ENCODE measurements at places on chromosomes 16 and 17.

DNA sequence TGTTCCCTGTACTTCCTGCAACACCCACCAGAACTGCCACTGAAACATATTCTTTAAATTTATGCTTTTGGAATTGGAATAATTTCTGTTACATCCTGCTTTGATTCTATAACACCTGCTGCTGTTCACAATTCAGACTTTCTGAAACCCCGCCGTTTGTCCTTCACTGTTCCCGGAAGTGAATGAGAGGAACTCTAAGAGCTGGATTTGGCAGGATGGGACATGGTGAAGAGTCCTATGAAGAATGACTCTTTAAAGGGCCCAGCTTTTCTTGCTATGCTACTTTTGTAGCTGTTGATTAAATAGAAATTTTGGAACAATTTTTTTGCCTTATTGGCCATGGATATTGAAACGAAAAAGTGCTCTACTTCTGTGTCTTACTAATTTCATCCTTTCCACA, 8.9 kb downstream of the AP2B1 start:
- DNase-seq, result no peak

GRCh38 chr16:87196231-87196630, 121.0 kb downstream of the C16orf95 start:
- DNase-seq, result no peak

- no peak for DNase-seq
Measured at GRCh38 chr16:4801051-4801961, 1.1 kb downstream of the ROGDI start.

GRCh38 chr17:4818276-4818675, 11.3 kb downstream of the PLD2 start:
- no peak for DNase-seq

GRCh38 chr17:8156246-8156992, 4.2 kb upstream of the PER1 start:
- peak; percentile 100 for DNase-seq

DNA sequence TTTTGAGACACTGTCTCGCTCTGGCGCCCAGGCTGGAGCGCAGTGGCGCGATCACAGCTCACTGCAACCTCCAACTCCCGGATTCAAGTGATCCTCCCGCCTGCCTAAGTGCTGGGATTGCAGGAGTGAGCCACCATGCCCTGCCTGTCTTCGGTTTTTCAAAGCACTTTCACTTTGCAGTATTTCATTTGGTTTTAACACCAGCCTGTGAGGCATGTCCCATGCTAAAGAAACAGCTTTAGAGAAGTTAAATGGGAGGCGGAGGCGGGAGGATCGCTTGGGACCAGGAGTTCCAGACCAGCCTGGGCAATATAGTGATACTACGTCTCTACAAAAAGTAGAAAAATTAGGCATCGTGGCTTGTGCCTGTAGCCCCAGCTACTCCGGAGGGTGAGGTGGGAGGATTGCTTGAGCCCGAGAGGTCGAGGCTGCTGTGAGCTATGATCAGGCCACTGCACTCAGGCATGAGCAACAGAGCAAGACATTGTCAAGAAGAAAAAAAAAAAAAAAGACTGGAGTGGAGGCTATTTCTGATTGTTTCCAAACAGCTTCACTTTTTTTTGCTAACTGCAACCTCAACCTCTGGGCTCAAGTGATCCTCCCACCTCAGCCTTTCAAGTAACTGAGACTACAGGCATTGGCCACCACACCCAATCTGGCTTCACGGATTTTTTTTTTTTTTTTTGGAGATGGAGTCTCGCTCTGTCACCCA, 1.3 kb downstream of the METTL23 start:
- peak; percentile 41 for DNase-seq

DNA sequence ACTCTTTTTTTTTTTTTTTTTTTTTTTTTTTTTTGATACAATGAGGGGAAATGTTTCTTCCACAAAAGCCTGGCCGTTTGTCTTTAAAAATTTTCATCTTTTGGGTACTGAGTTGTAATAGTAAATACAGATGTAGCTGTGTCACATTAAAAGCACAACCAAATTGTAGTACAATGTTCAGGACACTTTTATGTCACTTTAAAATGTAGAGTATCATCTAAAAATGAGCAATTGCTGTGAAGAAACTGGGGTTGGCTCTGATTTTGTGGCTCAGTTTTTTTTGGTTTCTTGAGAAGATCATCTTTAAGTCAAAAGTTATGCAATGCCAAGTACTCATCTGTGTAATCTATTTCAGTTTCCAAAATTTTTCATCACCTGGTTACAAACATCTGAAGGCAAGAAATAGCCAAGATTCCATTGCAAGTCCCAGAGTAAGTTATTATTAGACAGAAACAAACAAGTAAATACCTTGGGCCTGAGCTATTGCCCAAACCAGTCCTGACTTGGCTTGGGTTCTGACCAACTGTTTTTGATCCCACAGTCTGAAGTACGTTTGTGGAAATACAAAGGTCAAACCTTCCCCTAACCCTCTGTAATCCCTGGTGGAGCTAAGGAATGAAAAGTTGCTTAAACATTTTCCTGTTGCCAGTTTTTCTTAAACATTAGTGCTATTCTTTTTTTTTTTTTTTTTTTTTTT, 717.2 kb downstream of the WWOX start:
- no peak for DNase-seq

DNA sequence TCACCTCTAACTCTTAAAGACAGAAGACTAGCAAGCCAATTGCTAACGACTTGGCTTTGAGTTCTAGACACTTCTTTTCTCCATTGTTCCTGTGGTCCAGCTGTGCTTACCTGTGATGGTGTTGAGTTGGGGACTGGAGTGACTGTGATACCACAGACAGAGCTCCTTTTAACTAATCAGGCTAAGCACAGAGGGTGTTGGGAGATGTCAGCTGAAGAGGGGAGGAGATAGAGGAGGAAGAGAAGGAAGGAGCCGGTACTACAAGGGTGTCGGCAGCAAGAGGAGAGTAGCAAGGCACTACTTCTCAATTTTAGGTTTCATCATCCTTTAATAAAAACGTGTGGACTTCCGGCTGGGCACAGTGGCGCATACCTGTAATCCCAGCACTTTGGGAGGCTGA, 5.1 kb upstream of the MYO1D start:
- DNase-seq, result peak; percentile 35

DNA sequence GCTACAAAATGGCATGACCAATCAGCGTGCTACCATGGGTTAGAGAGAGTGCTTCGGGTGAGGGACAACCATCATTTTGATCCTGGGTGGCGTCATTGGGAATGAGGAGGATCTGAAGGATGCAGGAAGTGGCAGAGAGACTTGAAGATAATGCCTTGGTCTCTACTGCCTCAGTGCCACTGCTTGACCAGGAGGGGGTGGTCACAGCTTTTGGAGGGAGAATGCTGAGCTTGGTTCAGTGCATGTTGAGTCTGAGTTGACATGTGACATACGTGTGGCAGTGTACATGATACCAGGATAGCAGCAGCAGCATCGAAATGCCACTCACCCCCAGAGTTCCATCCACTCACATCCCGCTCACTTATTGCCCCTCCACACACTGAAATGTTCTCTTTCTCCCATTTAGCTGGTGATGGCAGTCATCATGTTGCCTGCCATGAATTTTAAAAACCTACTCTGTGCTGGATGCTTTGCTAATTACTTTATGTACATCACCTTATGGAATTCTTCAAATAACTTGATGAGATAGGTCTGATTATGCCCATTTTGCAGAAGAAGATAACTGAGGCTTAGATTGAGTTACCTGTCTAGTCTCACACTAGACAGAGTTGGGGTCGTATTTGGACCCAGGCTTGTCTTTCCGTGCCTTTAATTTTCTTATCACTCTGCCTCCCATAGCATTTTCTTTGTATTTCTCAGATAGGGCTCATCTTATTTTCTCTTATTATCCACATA, 36.7 kb downstream of the ARSG start:
- no peak for DNase-seq

- DNase-seq, result peak; percentile 63
Measured at GRCh38 chr17:28717578-28718332, at the start of gene RAB34. RAB34 (minus strand) TSS chr17:28717868; CDS start chr17:28717266, 602 bp downstream.

- peak; percentile 96 for DNase-seq
Measured at GRCh38 chr17:4143563-4144421, 795 bp downstream of the CYB5D2 start.

DNA sequence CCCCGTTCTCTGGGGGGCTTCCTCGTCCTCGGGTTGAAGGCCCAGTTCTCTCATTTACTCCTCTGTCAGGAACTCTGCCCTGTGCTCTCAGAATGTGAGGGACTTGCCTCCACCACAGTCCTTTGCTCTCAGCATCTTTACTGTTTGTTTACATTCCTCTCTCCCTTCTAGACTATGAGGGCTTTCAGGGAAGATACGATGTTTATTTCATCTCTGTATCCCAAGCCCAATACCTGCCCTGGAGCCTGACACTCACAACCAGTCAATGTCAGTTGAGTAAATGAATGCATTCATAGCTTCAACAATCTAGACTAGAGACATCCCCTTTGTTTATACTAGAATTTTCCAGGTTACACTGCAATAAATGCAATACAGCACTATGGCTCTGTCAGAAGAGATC, 409.6 kb upstream of the CDH11 start:
- no peak for DNase-seq

DNA sequence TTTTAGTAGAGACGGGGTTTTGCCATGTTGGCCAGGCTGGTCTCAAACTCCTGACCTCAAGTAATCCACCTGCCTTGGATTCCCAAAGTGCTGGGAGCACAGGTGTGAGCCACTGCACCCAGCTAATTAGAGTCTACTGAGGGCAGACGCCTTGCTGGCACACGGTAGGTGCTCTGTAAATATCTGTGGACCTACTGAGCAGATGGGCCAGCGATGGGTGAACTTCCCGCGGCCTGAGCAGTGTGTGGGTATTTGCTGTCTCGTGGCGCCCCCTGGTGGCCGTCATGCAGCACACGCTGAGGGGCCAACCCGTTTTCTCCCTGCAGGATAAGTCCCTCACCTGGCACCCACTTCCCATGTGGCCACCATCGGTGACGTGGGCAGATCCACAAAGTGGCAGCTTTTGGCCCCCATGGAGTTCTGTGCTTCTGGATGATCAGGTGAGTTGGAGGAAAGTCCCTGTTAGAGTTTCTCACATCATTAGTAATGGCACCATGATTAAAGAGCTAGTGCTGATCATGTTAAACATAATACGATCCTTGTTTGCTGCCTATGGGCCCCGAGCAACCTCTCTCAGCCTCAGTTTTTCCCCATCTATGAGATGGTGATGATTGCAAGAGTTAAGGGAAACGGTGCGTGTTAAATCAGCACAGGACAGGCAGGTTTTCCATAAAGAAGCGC, 40.7 kb downstream of the ZDHHC7 start:
- DNase-seq, result peak; percentile 82

DNA sequence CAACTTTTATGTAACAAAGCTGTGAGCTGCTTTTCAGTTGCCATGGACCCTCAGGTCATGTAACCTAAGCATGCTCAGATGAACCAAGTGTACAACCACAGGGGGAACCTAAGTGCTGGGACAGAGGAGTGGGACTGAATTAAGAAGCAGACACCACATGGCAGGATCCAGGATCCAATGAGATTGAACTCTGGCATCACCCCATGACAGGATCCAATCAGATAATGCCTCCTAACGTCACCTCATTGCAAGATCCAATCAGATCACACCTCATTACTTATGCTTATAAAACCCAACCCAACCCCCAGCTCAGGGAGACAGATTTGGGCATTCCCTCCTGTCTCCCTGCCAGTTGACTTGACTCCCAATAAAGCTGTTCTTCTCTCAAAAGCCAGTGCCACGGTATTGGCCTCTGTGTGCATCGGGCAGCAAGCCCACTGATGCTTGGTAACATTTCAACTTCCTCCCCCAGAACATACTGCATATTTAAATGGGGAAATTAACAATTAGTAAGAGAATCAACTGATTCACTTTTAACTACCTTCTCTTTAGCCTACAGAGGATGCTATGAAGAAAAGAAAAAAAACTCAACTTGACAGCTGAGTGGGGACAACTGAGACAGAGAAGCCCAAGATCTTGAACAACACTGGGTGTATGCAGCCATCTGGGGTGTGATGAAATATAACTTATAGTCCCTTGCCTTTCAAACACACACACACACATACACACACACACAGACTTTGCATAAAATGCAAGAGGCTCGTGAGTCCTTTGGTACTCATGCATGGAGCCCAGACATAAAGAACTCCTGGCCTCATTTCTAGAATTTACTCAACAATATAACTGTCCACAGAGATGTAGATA, 148.4 kb downstream of the SLC39A11 start:
- peak; percentile 7 for DNase-seq

DNA sequence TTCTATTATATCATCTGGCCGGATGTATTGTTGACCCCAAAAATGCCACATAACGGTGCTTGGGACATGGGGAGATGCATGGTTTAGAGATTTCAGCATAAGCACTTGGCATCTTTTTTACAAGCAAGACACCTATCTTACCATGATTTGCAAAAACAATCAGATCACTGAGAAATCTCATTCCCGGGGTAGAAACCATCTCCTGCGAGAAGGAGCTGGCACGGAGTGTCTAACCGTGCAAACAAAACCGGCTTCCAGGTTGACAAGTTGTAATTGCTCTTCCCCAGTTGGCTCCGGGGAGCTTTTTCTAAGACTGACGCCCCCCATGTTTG, 1.0 kb downstream of the SLC16A6 start:
- peak; percentile 11 for DNase-seq

DNA sequence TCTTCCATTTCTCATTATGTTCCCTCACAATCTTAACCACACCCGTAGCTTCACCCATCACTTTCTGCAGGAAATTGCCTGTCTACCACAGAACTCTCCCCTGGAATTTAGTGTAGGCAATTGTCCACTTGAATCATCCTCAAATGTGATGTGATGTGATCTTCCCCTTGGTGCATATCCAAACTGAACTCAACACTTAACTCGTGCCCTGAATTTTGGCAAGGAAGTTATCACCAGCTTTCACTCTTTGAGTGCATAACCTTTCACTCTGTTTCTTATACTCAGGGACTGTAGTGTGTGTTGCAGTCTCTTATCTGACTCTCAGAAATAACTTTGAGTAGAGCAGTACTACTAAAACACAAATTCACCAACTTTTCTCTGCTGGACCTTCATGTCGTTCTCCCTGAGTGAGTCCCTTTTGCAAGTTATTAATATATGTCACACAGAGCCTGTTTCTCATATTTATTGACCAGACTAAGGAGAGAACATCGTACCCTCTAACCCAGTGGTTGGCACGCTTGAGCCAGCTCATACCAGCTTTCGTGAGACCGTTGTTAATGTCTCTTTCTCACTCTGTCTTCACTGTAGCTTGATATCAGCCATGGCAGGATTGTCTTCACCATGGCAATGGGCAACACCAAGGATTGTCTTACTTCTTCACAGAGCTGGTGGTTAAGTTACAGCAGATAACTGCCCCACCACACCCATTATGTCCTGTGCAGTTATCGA, 558.9 kb upstream of the HSBP1 start:
- DNase-seq, result peak; percentile 0

- DNase-seq, result no peak
Measured at GRCh38 chr17:33241390-33241789, 51.7 kb downstream of the ASIC2 start.

GRCh38 chr17:82092995-82093751, 4.9 kb downstream of the FASN start:
- DNase-seq, result no peak

GRCh38 chr16:424623-425081, 797 bp upstream of the RAB11FIP3 start:
- peak; percentile 55 for DNase-seq

DNA sequence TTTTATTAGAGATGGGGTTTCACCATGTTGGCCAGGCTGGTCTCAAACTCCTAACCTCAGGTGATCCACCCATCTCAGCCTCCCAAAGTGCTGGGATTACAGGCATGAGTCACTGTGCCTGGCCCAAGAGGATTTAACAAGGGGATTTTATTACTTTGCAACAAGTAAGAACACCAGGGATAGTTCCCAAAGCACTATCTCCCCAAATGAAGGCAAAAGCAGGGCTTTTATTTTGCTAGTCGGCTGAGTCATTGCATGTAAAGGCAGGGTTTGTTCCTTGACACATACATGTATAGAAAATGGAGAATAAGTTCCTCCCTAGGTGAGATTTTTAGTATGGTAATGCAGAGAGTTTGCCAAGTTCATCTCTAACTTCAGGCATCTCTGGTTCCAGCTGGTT, 24.0 kb downstream of the REXO5 start:
- no peak for DNase-seq

Data from hematopoietic multipotent progenitor cell treated with erythropoietin and hydrocortisone succinate and interleukin-3 and kit ligand, for 6 days (in vitro differentiated cells).